GM04504 (cell line): ENCODE measurements at places on chromosomes 7 and 10.

GRCh38 chr7:87627634-87627994 lies 584 bp upstream of the RUNDC3B start:
- no peak for DNase-seq

DNA sequence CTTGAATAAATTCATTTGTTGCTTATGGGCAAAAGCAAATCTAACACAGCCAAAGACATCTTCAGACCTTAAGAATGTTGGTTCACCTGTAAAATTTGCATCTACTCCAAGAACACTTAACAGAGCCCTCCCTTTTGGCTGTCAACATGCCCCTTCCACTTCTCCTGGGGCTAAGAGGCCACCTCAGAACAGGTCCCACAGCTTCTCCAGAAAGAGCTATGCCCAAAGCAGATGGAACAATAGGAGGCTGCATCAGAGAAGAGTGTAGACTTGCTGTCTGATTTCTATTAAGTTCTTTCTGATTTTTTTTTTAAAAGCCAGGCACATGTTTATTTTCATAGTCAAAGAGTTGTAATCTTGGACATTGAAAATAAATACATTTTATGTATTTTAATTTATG lies 26.1 kb upstream of the TRIL start:
- DNase-seq = no peak

- no peak for DNase-seq
Observed at GRCh38 chr7:102317231-102318059, 30.8 kb downstream of the SH2B2 start.

- no peak for DNase-seq
Observed at GRCh38 chr7:23956772-23957576, 247.0 kb downstream of the STK31 start.

GRCh38 chr7:27107391-27108381 lies 5.2 kb upstream of the HOXA2 start:
- DNase-seq = no peak

- DNase-seq = no peak
Observed at GRCh38 chr10:55404094-55404493, 603.1 kb upstream of the PCDH15 start.

GRCh38 chr7:37284805-37285231 lies 163.8 kb downstream of the ELMO1 start:
- no peak for DNase-seq

- DNase-seq = peak; percentile 81
Observed at GRCh38 chr10:97736902-97737769, at the start of gene ZFYVE27. ZFYVE27 (plus strand) TSS chr10:97737128; CDS start chr10:97738478, 1,350 bp downstream.

DNA sequence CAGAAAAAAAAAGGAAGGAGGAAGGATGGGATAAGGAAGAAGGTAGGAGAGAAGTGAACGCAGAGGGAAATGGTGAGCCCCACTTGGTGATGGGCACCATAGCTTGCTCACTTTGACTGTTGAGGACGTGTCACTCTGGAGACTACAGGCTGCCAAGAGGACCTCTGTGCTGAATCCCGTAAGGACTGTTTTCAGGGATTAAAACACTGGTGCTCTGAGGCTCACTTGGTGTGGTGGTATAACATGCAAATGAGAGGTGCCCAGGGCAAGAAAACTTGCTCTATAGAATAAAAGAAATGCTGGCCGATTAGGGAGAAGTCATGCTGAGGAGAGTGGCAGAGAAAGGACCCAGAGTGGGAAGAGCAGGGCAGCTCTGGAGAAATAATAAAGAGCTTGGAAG lies 5.3 kb upstream of the IL2RA start:
- no peak for DNase-seq

GRCh38 chr7:79455173-79455790 lies 1.8 kb upstream of the MAGI2 start:
- no peak for DNase-seq

DNA sequence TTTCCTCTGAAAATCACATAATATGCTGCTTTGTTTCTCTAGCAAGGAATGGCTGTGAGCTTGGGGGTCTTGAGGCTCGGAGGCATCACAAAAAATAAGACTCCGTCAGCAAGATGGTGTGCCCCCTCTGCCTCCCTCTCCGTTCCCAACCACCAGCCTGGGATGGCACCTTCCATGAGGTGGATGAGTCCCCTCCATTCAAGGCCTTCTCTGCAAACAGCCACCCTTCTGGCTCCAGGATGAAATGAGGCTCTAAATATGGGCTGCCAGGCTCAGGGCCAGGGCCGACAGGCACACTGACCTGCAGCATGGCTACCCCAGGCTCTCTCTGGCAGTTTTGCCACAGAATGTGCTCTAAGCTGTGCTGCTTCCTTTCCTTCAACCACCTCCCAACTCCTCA lies 521.5 kb downstream of the PTPRN2 start:
- no peak for DNase-seq

DNA sequence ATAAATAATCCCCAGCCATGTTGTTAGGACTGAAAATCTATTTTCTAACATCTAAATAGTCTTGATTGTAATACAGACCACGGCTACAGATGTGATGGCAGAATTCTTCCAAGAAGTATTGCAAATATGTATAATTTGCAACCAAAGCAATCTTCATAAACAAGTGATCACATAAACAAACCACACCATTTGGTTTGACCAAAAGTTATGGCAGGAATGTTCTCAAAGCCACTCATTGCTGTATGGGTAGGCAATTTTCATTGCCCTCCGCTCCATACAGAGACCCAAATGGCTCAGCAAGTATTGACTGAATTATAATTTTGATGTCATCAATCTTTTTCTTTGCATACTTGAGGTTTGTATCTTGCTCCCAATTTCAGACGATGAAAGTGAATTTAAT lies 19.0 kb upstream of the RHOBTB1 start:
- no peak for DNase-seq

GRCh38 chr10:126170776-126171175 lies 217.5 kb downstream of the ADAM12 start:
- no peak for DNase-seq

DNA sequence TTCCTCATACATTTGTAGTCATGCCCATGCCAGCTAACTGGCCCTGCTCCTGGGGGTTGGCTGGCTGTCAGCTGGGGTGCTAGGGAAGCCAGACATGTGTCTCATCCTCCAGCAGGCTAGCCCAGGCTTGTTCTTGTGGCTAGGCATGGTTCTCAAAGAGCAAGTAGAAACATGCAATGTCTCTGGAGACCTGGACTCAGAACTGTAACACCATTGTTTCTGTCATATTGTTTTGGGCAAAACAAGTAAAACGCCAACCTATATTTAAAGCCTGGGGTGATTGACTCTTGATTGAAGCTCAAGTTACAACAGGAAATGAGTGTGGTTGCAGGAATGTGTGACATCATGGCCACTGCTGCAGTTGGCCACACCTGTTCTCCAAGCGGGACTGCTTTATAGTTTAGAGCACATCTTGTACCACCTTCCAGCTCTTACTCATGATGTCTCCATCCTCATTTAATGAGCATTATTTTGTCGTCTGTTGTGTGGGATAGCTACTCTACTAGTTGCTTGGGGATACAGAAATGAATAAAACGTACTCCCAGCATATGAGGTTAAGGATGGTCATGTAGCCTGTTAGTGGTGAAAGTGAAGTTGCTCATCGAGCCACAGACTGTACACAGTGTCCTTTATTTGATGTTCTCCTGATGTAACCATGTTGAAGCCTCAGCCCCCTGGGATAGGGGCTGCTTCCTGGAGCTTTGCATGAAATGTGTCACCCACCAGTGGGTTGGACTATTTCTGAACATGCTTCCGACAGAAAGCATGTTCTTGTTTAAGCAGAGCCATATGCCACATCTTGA lies 168.4 kb downstream of the SORCS3 start:
- DNase-seq = no peak

DNA sequence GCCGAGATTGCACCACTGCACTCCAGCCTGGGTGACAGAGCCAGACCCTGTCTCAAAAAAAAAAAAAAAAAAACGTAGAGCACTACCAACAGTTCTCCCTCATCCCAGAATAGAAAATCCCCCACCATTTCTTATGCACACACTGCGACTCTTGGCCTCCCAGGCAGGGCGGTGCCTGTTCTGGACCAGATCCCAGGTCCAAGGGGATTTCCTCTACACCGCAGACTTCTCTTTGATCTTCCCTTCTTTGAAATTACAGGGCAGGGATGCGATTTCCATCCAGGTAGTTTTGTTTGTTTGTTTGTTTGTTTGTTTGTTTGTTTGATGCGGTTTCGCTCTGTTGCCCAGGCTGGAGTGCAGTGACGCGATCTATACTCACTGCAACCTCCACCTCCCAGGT lies 91.8 kb downstream of the SEPTIN14 start:
- DNase-seq = no peak

DNA sequence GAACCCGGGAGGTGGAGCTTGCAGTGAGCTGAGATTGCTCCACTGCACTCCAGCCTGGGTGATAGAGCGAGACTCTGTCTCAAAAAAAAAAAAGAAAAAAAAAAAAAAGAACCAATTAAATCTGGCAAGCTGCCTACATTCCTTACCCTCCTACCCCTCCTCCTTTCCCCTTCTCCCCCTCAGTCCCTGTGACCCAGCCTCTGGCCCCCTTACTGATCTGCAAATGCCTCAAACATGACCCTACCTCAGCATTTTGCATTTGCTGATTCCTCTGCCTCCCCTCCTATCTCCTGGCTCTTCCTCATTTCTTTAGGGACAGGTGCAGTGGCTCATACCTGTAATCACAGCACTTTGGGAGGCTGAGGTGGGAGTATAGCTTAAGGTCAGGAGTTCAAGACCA lies 19.3 kb downstream of the CDHR3 start:
- DNase-seq = no peak

DNA sequence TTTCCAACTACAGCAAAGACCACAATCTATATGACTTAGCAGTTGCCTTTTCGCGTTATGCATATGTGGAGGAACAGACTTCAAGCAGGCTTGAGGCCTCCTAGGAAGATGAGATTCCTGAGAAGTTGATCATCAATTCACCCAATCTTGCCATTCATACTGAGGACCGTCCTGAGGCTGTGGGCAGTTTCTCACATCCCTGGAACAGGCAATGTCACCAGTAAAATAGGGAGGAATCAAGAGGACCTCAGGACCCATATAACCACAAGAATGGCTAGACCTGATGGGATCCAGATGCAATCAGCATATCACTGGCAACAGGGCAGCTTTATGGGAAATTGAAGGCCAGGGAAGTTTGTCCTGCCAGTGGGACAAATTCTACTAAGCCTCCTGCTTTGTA lies 17.3 kb downstream of the KDM7A start:
- peak; percentile 64 for DNase-seq

DNA sequence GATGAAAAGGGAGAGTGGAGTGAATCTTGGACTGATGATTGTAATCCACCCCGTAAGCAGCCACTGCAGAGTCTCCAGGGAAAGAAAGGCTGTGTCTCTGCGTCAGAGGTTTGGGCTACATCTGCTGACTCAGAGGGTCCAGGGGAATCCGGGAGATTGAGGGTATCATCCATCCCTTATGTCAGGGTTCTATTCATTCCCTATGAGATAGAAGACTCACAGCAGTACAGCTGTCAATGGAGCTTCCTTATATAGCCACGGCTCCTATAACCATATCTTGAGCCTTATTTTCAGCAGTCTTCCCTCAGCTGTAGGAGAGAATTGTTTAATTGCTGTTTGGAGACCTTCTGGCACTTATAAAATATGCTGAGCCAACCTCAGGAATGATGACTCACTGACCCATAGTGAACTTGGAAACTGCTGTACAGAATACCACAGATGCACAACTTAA lies 558.2 kb upstream of the PFKP start:
- peak; percentile 10 for DNase-seq

DNA sequence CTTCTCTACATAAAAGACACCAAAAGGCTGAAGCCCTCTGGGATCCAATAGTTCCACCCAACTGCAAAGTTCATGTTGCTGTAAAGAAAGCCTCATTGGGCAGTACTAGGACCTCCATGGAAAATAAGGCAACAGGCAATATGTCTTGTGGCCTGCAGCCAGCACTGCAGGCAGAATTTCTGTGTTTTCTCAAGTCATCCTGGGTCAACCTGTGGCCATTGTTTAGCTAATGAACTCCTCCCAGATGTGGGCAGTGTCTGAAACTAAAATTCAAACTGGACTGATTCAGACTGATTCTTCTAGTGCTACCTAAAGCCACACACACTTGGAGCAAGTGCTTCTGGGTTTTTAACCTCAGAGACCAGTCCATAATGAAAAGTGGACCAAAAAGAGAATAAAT lies 141.5 kb downstream of the PPP1R17 start:
- no peak for DNase-seq

DNA sequence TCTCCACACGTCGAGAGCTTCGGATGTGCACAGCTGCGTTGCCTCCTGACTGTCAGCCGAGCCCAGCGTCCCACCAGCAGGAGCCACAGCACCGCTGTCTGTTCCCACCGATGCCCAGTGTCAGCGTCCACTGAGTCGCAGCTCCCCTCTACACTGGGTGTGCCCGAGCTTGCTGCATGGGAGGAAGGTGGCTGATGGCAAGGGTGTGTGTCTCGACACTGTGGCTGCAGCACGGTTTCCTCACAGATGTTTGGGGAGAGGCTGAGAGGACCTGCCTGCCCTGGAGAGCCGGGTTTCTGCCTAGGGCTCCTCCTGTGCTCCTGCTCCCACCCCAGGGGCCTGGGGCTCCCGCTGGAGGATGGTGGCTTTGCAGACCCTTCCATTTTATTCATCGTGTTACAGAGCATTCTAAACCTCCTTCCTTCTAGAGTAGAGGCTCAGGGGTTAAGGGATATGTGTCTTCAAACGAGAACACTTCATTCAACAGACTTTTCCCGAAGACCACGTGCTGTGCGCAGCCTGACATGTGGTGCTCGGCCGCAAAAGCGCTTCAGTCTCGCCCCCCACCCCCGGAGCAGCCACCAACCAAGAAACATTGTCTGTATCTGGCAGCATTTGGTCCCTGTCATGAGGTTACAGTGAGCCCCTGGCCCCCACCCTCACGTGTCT lies 384.8 kb downstream of the DNAJB6 start:
- DNase-seq = no peak

DNA sequence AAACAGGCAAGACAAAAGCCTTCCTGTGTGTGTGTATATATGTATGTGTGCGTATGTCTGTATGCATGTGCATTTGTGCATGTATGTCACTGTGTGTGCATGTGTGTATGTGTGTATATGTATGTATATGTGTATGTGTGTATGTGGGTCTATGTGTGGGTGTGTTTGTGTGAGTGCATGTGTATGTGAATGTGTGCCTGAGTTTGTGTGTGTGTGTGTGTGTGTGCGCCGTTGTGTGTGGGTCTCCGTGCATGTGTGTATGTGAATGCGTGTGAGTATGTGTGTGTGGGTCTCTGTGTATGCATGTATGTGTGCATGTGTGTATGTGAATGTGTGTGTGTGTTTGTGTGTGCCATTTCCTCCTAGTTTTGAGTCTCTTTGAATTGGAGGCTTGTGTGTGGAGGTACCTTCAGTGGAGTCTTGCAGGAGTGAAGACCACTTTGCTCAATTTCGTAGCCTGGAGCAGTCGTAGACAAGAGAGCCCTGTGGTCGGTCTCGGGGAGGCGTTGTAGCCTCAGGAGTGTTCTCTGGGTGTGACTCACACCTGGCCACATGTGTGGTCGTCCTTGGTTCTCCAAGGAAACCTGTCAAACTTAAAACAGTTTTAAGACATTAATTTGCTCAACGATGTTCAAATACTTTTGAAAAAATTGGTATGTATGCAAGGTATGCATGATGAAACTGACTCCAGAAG lies 28.1 kb downstream of the INPP5A start:
- no peak for DNase-seq

DNA sequence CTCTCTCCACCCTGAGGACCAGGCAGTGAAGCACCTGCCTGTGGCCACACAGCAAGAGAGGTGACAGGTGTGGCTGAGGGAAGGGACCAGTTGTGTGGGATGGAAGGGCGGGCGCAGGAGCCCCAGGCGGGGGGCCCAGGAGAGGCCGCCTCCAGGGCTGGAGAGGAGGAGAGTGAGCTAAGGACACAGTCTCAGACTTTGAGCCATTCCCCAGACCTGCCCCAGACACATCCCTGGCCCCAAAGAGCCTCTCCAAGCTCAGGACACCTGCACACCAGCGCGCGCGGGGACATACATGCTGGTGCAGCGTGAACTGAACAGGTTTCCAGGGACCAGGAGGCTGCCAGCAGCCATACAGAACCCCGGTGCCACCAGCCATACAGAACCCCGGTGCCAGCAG lies 237.3 kb downstream of the MAD1L1 start:
- DNase-seq = no peak
